AG10803 (cell line): ENCODE measurements at places on chromosomes 12 and 14.

- DNase-seq = no peak
Measured at GRCh38 chr12:69354556-69355187, 4.9 kb upstream of the YEATS4 start.

GRCh38 chr12:1911598-1912575 is 6.6 kb downstream of the CACNA2D4 start:
- no peak for DNase-seq

DNA sequence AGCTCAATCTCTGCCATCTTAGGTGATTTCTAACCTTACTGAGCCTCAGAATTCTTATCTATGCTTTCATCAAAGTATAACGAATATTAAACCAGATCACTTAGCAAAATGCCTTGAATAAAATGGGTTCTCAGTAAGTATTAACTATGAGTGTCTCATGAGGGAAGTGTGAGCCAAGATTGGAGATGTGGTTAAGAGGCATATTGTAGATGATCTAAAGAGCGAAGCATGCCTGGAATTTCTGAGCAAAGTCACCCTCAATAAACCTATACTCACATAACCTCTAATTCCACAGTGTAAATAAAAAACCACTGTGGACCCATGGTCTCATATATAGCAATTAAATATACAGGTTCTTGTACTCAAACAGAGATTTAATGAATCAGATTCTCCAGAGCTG is 193.1 kb upstream of the FSCB start:
- DNase-seq = no peak

- no peak for DNase-seq
Measured at GRCh38 chr14:20823859-20824258, 21.2 kb upstream of the RNASE1 start.

DNA sequence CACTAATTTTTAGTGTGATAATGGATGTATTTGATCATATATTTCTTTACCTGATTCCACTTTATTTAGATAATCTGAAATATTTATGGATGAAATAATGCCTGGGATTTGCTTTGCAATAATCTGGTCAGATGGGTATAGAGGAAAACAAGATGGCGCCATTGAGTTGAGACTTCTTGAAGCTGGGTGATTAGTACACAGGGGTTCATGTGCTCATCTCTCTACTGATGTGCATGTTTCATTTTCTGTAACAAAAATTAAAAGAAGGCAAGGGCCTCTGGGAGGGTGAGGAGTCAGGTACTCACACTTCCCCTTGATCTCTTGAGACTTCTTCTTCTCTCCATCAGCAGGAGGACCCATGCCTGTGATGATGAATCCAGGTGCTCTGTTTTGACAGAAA is 61.8 kb downstream of the GCH1 start:
- DNase-seq = no peak
